Heart right ventricle (tissue), 16 donors: ENCODE measurements at places on chromosomes 11 and 22. TPM values are rescaled to one million over a fixed set of nuclear protein-coding genes. Genes with fewer than 3 reads are reported as not detected.

Gene HPX
- total RNA-seq, result 0.55 TPM

Gene SPDYC
- total RNA-seq, result not detected

Gene MUC15
- total RNA-seq, result not detected

Gene CBLIF
- not detected for total RNA-seq

Gene FAT3
- total RNA-seq, result 0.16 TPM

Gene PARVA
- 84.8 TPM for total RNA-seq

Gene ARL14EP
- total RNA-seq, result 29.5 TPM

Gene RPS25
- 808 TPM for total RNA-seq

Gene POLR2L
- 224 TPM for total RNA-seq

Gene C11orf16
- not detected for total RNA-seq

Gene PYGM
- 140 TPM for total RNA-seq

Gene OR8D4
- not detected for total RNA-seq

Gene ACO2
- total RNA-seq, result 951 TPM

Gene APOL2
- 215 TPM for total RNA-seq

Gene HEPHL1
- total RNA-seq, result not detected

Gene RIMBP3C
- total RNA-seq, result not detected
